ENCODE measurements at places on chromosomes 7 and 10.

DNA sequence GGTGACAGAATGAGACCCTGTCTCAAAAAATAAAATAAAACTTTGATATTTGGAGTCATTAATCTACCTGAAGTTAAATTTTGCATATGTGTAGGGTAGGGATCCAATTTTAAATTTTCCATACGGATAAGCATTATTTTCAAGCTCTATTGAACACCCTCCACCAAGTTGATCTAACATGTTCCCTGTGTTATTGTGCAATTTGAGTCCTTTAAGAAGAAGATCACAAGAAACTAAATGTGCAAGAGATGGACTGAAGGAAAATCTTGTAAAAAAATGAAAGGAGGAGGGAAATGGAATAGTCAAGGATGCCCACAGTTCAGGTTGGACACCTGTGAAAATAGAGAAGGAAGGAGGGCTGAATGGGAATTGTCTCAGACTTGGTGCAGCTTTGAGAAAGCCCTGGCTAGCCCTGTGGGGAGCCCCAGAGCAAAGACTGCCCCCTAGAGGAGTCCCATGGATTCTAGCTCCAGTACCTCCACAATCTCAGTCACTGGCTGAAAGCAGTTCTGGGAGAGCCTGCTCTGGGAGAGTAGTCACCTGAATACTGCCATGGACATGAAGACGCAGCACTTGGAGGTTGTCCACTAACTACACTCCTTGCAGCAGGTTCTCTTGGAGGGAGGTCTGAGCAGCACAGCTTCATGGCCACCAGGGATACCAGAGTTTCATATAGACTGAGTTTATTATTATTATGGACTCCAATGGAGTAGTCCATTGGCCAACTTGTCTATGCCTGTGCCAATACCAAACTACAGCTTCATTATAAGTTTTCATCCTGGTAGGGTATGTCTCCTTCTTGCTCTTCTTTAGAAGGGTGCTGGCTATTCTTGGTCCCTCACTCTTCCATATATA lies 5.7 kb upstream of the TIAL1 start:
- no peak for DNase-seq

DNA sequence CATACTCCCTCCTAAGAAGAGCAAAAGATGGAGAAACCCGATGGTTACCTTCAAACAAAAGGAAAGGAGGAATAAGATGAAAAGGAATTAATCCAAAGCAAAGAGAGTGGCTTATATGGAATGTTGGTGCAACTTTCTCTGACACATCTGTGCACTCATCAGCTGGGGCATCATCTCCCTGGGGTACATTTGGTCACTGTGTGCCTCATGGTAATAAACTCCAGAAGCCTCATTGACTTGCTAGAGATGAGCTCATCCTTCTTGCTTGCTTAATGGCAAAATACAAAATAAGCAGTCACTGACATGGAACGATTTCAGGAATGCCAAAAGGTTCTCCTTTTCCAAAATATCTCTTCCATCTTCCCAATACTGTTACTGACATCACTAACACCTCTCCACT lies 22.5 kb downstream of the CAV1 start:
- no peak for DNase-seq

GRCh38 chr7:107660381-107661080 lies at the start of gene SLC26A4:
TSS of gene SLC26A4 (plus strand) at chr7:107660828. CDS start at chr7:107661642, 814 bp downstream.
- DNase-seq = no peak

- DNase-seq = peak; percentile 40
These were observed 312.4 kb downstream of the CALN1 start for GRCh38 chr7:72099784-72100183.

GRCh38 chr10:131282961-131283360 lies 28.6 kb downstream of the TCERG1L start:
- DNase-seq = no peak

DNA sequence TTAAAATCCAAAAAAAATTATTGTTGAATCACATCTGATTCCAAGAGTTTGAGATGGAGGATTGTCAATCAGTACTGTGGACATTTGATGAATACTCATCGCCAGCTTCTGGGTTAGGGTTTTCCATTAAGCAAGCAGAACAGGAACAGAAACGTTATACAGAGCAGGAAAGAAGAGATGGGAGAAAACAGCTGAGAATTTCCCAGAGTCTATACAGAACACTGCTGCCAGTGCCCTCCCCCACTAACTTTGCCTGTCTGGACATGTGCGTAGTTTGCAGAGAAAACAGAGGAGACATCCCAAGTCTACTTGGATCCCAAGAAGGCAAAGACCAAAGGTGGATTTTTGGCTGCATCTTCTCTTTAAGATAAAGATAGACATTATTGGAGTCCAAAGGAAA lies 19.0 kb downstream of the C10orf90 start:
- no peak for DNase-seq

- no peak for DNase-seq
These were observed 153.6 kb downstream of the PFKFB3 start for GRCh38 chr10:6356280-6356793.

DNA sequence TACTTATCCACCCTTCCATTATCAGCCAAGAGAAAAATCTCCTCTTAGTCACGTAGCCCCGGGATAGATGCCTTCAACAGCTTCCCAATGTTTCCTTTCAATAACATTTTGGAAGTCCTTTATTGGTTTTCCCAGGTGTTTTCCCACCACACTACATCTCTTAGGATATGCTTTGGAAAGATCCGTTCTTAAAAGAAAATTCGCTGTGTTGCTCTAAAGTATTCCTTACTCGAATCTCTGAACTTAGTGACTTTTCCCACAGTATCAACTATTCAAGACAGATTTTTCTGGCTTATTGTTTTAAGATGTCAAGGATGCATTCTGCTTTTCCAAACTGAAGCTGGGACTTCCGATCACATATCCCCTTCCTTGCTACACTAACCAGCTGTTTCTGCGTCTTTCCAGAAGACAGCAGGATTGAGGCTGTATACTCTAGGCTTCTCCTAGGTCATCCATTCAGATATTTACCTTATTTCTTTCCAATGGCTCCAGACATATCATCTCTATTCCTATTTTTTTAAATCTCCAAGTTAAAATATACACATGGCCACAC lies 36.5 kb upstream of the SVIL start:
- peak; percentile 25 for DNase-seq

DNA sequence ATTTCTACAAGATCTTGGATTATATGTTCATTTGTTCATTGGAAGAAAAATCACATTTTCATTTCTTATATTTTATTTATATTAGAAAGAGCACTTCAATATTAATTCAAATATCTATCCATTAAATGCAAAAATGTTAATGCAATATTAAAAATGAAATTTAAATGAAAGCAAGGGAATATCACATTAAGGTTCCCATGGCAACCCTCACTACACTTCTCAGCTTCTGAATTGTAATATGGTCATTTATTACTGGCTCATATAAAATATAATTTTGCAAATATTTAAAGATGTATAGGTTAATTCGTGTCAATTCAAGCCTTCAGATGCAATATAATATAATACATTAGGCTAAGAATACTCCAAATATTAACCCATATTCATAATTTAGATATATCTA lies 38.8 kb downstream of the XRCC2 start:
- no peak for DNase-seq

GRCh38 chr10:19168584-19168983 lies 120.0 kb downstream of the MALRD1 start:
- DNase-seq = no peak

- no peak for DNase-seq
These were observed 221.9 kb downstream of the EBF3 start for GRCh38 chr10:129741978-129742741.

- peak; percentile 86 for DNase-seq
These were observed 2.9 kb upstream of the MYOZ1 start for GRCh38 chr10:73644015-73644743.

GRCh38 chr10:99711129-99711719 lies 20.7 kb downstream of the COX15 start:
- DNase-seq = peak; percentile 75

- DNase-seq = no peak
These were observed 82.2 kb downstream of the TSPAN12 start for GRCh38 chr7:120775755-120776154.

DNA sequence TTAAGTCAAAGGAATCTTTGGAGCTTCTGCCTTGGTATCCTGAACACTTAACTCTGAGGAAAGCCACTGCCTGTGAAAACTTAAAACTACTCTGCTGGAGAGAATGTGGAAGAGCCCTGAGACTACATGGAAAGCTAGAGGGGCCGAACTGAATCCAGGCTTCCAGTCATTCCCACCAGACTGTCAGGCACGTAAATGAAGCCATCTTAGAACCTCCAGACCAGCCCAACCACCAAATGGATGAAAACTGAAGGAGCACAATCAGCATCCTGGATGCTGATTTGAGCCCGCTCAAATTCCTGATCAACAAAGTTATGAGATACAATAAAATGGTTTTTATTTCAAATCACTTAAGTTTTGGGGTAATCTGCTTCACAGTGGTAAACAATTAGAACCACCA lies 30.8 kb downstream of the TNPO3 start:
- DNase-seq = no peak

DNA sequence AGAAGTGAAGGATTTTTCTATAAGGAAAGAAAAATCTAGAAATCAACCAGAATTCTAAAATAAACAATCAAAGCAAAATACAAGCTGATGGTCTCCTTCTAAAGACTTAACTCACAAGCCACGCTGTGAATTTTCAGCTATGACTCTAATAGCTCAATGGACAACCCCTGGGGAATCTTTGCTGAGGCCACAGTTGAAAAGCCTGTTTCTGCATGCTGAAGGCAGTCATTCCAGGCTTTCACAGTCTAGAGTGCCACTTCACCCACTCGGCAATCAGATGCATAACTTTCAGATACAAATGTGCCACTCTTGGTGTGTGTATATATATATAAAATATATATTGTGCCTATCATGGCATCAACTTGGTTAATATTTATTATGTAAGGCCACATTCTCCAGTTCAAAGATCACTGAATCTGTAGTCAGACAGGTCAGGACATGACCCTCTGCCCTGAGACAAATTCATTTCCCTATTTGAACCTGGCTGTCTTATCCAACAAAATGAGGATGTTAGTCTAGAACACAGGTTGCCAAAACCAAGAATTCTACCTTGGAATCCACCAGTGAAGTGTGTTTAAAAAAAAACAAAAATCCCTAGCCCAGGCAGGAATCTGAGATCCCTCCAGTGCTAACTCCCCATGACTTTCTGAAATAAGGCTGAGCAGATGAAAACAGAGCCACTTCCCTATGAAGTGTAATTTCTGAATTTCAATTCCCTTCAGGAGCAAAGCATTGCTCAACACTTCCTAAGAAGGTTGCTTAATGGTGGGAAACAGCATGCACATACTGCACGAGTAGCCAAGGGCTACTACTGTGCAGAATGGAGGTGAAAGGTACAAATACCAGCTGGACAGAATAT lies 9.9 kb downstream of the LIPA start:
- DNase-seq = no peak

DNA sequence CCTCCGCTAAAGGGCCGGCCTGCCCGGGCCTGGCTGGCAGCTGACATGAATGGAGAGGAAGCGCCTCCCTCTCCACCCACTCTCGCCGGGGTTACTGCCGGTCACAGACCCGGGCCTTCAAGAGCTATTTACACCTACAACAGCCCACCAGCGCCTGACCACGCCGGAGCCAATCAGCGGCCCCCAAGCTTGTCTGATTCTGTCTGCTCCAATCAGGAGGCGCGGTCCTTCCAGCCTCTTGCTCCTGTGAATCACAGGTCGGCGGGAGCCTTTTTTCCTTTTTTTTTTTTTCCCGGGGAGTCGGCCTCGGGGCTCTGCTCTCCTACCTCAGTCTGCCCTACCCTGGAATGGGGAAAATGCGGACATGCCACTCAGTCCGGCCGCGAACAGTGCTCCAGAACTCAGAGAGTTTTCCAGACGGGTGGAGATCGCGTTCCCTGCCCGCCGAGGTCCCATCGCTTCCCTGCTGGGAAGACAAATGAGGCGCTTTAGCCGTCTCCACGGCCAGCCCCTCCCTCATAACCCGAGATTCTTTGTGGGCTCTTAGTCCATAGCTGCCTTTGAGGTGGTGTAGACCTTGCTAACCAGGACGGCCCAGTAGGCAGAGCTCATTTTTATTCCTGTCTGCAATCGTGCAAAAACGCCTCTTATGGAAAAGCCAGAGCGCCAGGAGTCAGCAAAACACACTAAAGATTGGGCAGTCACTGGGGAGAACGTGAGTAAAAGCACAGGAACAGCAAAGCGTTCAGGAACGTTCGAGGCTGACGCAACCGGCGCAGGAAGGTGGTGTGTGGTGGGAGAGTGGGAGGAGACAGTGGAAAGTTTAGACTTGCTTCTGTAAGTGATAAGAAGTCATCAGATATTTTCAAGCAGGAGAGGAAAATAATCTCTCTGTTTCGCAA lies 26.5 kb downstream of the SCD start:
- peak; percentile 99 for DNase-seq

DNA sequence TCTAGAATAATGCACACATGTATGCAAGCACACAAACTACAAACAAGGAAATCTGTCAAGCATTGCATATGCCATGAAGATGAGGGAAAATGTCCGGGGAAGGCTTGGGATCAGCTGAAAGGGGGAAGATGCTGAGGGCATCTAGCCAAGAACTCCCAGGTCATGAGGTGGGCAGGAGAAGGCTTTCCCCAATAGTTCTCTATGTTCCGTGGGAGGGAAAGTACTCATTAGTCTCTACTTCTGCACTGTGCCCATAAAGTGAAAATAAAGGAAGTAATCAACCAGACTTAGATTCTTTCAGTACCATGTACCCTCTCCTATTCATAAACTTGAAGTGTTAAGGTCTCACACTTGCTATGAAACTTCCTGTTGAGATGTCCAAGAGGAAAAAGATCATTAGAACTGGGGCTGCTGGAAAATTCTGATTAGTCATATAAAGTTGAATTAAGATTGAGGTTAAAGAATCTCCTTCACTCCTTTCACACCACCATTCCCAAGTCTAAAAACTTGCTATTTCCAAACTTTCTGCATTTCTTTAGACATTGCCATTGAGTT lies 17.1 kb upstream of the LIPF start:
- no peak for DNase-seq

- peak; percentile 78 for DNase-seq
These were observed 86.2 kb upstream of the DYNC1I1 start for GRCh38 chr7:95686109-95686508.

Data from eye (tissue), 1 donor.